ENCODE measurements at places on chromosomes 11 and 22.

GRCh38 chr11:18001191-18001590 is 11.7 kb downstream of the SERGEF start:
- DNase-seq = no peak

DNA sequence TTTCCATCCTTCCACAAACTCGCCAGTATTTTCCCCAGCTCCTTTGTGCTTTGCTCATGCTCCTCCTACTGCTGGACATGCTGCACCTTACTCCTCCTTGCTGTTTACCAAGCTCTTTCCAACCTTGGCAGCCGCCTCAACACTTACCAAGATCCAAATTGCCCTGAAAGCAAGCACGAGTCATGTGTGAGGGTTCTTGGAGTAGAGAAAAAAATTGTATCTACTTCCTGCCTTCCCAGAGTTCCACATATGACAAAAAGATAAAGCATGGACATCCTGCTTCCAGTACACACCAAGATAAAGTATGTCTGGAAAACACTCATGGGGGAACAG is 767.5 kb downstream of the NTM start:
- DNase-seq = no peak

- DNase-seq = no peak
These were observed 5.9 kb downstream of the KCNJ4 start for GRCh38 chr22:38448945-38449745.

GRCh38 chr11:58285483-58286040 is 17.5 kb upstream of the OR10W1 start:
- DNase-seq = no peak

- DNase-seq = no peak
These were observed 88.8 kb downstream of the MRTFA start for GRCh38 chr22:40547729-40548143.

Measured in GM12891 (cell line).